Hematopoietic multipotent progenitor cell treated with erythropoietin and hydrocortisone succinate and interleukin-3 and kit ligand, for 15 days (in vitro differentiated cells): ENCODE measurements at places on chromosomes 12 and 14.

DNA sequence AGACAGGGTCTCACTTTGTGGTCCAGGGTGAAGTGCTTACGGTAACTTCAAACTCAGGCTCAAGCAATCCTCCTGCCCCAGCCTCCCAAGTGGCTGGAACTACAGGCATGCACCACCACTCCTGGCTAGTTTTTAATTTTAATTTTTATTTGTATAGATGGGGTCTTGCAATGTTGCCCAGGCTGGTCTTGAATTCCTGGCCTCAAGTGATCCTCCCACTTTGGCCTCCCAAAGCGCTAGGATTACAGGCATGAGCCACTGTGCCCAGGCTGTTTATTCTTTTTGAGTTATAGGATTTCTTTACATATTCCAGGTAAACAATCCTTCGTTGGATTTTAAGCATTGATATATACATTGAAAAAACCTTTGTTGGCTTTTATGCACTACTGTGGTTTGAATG lies 26.7 kb downstream of the SOCS2 start:
- DNase-seq = no peak

DNA sequence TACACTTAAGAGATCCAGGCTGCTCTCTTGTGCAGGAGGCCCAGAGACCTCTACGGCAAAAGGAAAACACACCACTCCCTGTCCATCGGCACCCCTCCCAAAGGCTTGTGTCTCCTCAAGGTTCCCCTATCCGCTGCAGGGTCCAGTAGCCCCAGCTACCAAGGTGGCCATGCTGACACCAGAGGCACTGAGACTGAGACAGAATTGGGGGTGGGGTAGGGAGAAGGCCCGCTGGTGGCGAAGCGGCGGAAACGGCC lies 590 bp downstream of the DDIT3 start:
- peak; percentile 44 for DNase-seq

DNA sequence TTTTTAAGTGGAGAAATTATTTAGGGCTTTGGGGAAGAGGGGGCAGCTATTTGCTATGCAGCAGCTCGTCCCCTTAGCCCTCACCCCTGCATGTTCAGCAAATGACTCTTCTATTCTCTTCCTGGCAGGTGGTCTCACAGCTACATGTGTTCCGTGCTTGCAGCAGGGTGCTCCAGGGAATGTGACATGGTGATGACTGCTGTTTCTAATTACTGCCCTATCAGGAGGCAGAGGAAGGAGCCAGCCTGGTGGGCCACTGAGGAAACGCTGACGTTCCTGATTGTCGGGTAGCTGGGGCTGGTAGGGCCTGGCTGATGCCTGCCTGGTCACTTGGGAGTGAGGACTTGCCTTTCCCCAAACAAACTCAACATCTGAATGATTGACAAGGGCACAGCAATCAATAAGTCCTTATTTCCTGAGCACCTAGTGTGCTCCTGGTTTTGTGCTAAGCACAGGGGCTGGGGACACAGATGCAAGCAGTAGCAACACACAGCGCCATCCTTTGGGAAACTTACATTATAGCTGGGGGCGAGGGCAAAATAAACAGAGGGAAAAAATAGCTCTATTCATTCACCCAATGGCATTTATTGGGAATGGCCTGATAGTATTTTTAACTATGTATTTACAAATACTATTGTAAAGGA lies 377.8 kb downstream of the FUT8 start:
- DNase-seq = no peak

DNA sequence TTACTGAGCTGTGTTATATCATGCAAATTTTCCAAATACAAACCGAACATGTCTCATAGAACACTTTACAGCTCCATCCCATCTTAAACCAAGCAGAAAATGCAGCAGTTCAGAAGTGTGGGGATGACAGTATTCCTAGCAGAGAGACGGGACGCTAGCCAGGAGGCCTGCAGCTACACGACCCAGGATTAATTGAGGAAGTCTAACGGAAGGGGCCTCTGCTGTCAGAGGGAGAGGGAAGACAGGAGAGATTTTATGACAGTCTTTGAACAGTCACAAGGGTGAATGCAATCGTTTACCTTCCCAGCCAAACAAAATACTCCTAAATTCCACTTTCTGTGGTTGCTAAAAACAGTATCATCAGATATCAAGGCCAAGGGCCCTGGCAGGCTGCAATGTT lies 261.9 kb downstream of the TMEM132D start:
- no peak for DNase-seq

GRCh38 chr12:104055686-104056388 lies 5.8 kb upstream of the GLT8D2 start:
- DNase-seq = no peak

GRCh38 chr12:45703942-45704341 lies 25.6 kb upstream of the ARID2 start:
- no peak for DNase-seq
